ENCODE measurements at places on chromosomes 2 and 18.

DNA sequence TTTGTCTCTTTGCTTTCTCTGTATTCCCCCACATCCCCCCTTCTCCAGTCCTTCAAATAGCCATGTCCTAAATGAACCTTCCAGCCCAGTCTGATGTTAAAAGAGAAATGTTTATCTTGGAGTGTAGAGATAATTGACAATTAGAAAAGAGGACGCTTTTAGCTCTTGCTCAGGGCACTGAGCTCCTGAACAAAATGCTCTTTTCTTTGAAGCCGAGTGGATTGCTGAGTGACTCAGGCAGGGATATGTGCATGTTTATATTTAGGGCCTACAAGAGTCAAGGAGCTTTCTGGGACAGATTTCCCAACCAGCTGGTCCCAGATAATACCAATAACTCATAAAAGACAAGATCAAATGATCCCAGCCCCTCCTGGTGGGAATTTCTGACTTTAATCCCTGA is 88.0 kb upstream of the SETBP1 start:
- no peak for DNase-seq

- no peak for DNase-seq
Measured at GRCh38 chr2:152385650-152386049, 50.7 kb downstream of the FMNL2 start.

DNA sequence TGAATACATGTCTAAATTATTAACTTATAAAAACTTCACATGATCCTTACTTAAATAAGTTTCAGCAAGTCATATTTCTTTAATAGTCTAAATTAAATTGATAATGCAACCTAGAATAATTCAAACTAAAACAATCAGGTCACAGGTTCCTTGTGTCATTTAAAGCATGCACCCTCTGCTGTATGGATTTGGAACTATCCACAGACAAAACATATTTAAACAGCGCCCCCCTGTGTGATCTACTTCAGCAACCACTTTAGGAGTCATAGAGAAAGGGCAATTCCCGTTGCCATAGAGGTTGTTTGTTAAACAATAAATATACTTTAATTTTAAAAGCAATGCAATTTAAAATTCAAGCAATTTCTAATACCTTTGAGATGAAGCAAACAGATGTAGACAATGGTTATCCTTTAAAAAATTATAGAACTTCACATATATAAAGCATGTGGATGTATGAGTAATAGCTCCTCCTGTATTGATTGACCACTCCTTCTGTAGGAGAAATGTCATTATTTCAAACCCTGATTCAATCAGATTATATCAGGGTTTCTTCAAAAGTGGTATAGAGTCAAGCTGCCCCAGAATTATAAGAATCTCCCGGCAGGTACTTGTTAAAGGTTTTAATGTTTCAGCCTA is 21.2 kb downstream of the GRB14 start:
- no peak for DNase-seq

DNA sequence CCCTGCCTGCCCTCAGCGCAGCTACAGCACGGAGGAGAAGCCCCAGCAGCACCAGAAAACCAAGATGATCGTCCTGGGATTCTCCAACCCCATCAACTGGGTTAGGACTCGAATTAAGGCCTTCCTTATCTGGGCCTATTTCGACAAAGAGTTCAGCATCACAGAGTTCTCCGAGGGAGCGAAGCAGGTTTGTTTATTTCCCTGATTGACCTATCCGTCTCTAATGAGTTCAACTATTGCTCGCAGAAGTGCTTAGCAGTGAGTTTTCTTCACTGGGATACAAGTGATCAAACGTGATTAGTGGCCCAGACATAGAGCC is 639 bp downstream of the MAIP1 start:
- DNase-seq: no peak

DNA sequence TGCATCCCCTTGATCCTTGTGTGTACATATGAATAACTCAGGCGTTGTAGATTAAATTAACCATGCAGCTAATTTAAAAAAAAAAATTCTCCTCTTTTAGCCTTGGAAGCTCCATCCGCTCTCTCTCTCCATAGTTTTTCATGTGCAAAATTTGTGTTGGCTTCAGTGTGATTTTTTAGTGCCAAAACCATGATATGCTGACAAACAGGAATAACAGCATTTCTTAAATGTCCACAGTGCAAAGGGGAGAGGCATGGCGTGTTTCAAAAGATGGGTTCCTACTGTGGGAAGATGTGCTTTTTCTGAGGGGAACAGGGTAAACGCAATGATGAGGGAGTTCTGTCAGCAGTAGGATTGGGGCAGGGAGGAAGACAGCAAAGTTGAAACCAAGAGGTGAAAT is 247.0 kb downstream of the ICOS start:
- no peak for DNase-seq

DNA sequence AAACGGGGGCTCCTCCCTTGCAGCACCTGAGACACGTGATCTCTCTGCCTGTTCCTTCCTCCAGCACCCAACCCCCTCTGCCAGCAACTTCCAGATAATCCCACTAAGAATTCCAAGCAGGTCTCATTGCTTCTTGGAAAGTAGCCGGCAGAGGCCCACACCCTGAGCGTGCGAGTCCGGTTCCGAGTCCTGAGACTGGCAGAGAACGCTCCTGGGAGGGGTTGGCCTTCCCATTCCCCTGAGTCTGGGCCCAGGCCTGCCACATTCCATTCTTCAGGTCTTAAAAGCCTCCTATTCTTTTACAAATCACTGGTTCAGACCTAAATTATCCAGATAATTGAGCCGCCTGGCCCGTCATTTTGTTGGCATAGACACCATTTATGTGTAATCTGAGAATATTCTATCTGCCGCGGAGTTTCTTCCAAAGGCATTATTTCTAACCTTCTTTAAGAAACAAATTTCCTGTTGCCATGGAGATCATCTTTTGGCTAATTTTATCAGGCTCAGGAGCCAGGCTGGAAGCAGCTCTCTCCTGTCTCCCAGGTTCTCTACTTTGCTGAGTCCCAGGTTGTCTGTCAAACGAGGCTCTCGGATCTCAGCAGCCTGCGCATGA is 165.4 kb downstream of the MYCN start:
- no peak for DNase-seq

DNA sequence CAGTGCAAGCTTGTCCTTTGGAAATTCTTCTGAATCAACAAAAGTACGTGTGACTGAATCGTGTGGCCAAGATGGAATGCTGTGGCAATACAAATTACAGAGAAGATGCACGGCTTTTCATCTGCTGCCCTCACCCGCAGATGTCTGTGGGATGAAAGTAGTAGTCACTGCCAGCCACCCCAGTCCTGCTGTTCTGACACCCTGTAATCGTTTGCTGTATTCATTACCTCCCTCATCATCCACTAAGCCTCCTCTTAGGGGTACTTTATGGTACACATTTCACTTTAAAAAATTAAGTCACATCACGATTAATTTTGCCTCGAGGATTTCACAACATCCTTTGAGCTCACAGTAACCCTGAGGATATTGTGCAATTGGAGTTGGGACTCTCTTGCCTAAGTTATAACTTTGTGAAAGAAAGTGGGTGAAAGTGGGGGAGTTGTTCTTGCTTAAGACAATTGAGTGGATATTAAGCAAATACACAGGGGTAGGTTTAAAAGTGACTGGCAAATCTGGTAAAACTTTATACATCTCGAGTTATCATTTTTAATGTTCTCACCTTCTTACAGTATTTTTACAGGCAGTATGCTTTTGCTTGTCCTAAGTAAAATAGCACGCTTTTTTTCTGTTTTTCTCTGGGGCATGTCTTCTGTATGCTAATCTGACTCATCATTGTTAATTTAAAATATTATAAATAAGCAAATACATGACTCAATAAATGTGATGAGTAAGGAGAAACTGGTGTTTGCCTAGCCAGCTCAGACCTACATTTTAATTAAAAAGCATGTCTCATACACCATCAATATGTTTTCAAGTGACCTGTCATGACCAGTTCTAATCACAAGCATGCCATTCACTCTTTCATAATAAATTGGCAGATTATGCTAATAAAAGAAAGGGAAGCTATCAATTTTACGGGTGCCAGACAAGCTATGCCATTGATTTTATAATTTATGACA is 680.9 kb downstream of the IRS1 start:
- no peak for DNase-seq

- DNase-seq: no peak
Measured at GRCh38 chr2:81260320-81260719, 955.8 kb upstream of the LRRTM1 start.

- no peak for DNase-seq
Measured at GRCh38 chr2:219500135-219500534, 1.4 kb downstream of the GMPPA start.

- DNase-seq: no peak
Measured at GRCh38 chr2:231887756-231888155, 38.4 kb downstream of the NPPC start.

DNA sequence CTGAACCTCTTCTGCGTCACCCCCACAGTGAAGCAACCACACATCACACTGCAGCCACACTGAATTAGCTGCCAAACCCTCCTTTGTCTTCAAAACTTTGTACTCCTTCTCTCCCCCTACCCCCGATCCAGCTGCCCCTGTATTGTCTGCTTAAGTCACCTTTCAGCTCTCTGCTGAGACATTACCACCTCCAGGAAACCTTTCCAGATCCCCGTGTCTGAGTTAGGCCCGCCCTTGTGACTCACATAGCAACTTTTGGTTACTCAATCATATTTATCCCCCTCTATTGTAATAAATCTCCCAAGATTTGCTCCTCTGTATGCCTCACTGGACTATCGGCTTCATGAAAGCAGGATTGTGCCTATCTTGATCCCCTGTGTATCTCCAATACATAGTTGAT is 82.8 kb upstream of the CDCA7 start:
- no peak for DNase-seq

GRCh38 chr2:181772334-181772733 is 92.0 kb upstream of the NEUROD1 start:
- no peak for DNase-seq

DNA sequence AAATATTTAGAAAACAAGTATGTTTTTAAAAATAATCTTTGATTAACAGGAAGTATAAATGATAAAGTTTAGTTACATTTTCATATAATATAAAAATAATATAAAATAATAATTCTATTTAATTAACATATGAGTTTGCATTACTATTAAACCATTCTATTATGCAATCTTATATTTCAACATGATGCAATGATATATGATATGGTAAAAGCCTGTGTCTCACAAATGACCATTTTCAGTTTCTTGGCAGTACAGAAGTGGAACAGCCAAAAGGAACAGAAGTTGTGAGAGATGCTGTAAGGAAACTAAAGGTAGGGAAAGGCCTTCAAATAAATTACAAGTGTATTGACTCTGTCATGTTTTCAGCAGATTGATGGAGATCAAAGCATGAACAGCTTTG is 230.8 kb downstream of the GULP1 start:
- no peak for DNase-seq

GRCh38 chr2:138359532-138359931 is 142.0 kb upstream of the SPOPL start:
- no peak for DNase-seq

DNA sequence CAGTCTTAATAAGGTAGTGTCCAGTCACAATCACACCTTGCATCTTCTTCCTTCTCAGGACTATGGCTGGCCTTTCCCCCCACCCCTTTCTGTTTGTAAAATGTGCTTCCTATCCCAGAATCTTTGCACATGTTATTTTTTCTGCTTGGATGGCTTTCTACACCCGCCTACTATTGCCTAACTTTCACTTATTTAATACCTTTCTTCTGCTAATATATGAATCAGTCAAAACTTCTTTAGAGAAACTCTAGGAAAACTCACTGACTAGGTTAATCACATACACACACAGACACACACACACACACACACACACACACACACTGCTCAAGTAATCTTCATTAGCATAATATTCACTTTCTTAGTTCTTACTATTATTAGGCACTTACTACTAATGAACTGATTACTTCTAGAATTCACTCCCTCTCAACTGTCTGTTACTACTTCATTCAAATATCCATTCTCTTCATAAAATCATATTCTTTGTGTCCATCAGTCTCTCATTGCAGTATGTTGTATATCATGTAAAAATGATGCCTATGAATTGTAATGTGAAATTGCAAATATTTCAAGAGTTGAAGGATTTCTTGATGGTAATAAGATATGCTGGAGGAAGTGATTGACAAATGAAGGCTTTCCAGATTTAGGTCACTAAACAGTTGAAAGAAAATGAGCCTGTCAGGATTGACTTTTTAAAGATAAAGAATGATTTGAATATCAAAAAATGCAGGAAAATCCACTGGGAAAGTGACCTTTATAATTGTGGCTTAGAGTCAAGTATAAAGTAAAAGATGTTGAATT is 51.2 kb downstream of the CLIP4 start:
- no peak for DNase-seq

DNA sequence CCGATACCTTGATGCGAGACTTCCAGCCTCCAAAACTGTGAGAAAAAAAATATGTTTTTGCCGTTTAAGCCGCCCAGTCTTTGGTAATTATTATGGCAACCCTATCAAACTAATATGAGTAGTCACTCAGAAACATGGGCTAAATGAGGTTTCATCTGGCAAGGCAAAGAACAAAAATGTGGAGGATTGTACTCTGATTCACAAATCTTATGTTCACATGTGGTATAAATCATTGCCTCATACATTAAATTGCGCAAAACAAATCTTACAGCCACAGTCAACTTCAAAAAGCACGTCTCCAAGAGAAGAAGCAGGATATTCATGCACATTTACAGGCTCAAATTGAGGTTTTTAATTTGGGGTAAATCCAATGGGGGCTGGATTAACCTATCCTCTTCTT is 1435.4 kb upstream of the LRRTM1 start:
- DNase-seq: no peak

DNA sequence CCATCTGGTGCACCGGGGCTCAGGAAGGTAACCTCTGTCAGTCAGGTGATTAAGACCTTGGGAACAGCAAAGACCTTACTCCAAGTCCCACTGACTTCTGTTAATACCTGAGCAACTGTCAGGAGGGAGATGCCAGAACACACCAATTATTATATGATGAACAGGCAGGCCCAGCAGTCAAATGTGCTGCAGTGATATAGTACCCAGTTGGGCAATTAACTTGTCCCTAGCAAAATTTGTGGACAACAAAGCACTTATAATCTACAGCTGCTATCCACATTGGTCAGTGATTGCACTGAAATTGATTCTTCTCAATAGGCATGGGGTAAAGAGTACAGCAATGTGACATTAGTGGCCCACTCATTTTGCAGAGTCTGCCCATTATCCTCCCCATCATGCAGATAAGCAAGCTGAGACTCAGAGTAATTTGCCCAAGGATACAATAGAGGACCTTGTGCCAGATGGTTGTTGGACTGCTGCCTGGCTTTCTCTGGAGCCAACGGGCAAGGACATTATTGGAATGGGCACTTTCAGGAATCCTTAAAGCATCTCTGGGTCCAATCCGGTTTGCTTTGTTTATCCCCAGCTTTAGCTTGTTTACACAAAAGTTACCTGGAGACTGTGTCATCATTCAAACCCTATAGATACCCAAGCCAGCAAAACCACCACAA is 147.6 kb downstream of the CCBE1 start:
- no peak for DNase-seq

DNA sequence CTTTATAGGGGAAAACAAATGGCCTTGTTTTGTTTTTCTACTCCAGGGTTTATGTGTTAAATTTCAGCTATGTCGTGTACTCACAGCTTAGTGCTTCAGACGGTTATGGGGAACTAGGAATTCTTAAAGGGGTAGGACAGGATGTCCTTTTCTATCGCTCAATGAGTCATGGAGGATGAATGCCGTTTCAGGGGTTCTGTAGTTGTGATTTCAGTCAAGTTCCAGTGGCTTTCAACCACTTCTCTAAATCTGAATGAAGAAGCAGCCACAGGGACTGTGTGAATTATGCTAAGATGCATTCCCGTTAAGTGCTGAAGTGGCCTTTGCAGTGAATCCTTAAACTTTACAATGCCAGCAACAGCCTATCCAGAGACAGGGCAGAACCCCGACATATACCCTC is 1231.7 kb upstream of the ZEB2 start:
- DNase-seq: no peak

- no peak for DNase-seq
Measured at GRCh38 chr2:157899125-157899839, 23.2 kb upstream of the ACVR1 start.
